Small intestine (tissue), 16 donors: ENCODE measurements at places on chromosomes 2 and 18.

GRCh38 chr2:17614174-17614930 lies 73.9 kb downstream of the VSNL1 start:
- DNase-seq = no peak
- no peaks in the 10 kb centered on the region for H3K4me1 ChIP-seq
- H3K27me3 ChIP-seq = no peaks in the 10 kb centered on the region
- H3K27ac ChIP-seq = no peak overlapping the region

GRCh38 chr18:67266246-67267237 lies 250.0 kb downstream of the DSEL start:
- no peak overlapping the region for H3K27ac ChIP-seq
- H3K36me3 ChIP-seq = no peaks in the 10 kb centered on the region
- no peaks in the 10 kb centered on the region for H3K27me3 ChIP-seq
- no peak for DNase-seq

- H3K27ac ChIP-seq = no peak overlapping the region
- no peak overlapping the region for H3K4me3 ChIP-seq
- no peak for DNase-seq
- no peaks in the 10 kb centered on the region for H3K36me3 ChIP-seq
- H3K27me3 ChIP-seq = peaks cover 2% of the 10 kb centered on the region
- H3K4me1 ChIP-seq = no peaks in the 10 kb centered on the region
These were observed 13.0 kb downstream of the AQP12A start for GRCh38 chr2:240704651-240705050.

GRCh38 chr2:203894262-203894661 lies 26.7 kb downstream of the CTLA4 start:
- H3K36me3 ChIP-seq = no peaks in the 10 kb centered on the region
- H3K27me3 ChIP-seq = no peaks in the 10 kb centered on the region
- H3K4me1 ChIP-seq = no peaks in the 10 kb centered on the region
- no peak overlapping the region for H3K27ac ChIP-seq
- H3K4me3 ChIP-seq = no peak overlapping the region
- no peak for DNase-seq

- no peaks in the 10 kb centered on the region for H3K27me3 ChIP-seq
- no peaks in the 10 kb centered on the region for H3K4me1 ChIP-seq
- DNase-seq = peak; percentile 3
- H3K36me3 ChIP-seq = no peaks in the 10 kb centered on the region
- H3K27ac ChIP-seq = no peak overlapping the region
- H3K4me3 ChIP-seq = no peak overlapping the region
These were observed 38.7 kb upstream of the SERTAD2 start for GRCh38 chr2:64692401-64692800.

GRCh38 chr2:71891155-71891554 lies 256.5 kb downstream of the CYP26B1 start:
- no peaks in the 10 kb centered on the region for H3K36me3 ChIP-seq
- no peak overlapping the region for H3K27ac ChIP-seq
- no peaks in the 10 kb centered on the region for H3K4me1 ChIP-seq
- H3K4me3 ChIP-seq = no peak overlapping the region

- H3K4me1 ChIP-seq = no peaks in the 10 kb centered on the region
- DNase-seq = peak; percentile 6
- H3K27me3 ChIP-seq = no peaks in the 10 kb centered on the region
- H3K4me3 ChIP-seq = no peak overlapping the region
- H3K27ac ChIP-seq = no peak overlapping the region
These were observed 941.1 kb upstream of the FANCL start for GRCh38 chr2:59182249-59182648.

DNA sequence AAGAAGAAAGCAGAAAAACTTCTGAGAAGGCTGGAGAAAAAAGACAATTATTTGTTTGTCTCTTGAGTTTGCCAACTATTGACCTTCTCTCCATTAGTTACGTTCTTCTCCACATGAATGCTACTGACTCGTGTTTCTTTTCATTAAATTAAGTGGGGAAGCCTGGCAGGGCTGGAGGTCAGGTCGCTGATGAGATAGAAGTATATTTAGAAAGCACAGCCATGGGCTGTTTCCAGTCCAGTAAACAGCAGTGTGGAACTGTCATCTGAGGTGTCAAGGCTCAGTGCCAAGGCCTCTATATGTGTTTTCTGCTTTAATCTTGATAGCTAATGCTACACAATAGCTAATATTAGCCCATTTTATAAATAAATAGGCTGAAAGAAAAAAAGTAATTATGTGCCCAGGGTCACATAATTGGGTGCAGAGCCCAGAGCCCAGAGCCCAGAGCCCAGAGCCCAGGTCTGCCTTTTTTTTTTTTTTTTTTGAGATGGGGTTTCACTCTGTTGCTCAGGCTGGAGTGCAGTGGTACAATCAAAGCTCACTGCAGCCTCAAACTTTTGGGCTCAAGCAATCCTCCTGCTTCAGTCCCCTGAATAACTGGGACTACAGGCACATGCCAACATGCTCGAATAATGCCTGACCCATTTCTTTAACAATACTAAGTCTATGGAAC lies 6.3 kb downstream of the MSGN1 start:
- no peaks in the 10 kb centered on the region for H3K36me3 ChIP-seq
- no peak overlapping the region for H3K27ac ChIP-seq
- H3K27me3 ChIP-seq = peaks cover 3% of the 10 kb centered on the region
- no peak overlapping the region for H3K4me3 ChIP-seq
- H3K4me1 ChIP-seq = no peaks in the 10 kb centered on the region

DNA sequence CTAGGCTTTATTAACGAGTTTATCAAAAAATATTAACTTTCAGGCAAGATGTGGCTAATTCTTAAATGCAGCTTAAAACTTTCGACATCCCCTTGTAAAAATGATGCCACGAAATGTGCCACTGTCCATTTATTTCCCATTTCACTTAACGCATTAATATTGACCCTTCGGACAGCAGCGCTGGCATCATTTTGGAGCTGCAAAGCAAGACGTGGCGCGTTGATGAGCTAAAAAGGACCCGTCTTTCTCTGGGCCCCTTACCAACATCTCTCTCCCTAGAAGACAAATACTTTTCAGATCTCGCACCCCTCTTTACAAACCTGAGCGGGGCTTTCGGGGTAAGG lies 367.9 kb downstream of the MTX2 start:
- no peak overlapping the region for H3K27ac ChIP-seq
- peak overlapping the region; percentile 47 for H3K4me3 ChIP-seq
- H3K4me1 ChIP-seq = no peaks in the 10 kb centered on the region
- DNase-seq = no peak

DNA sequence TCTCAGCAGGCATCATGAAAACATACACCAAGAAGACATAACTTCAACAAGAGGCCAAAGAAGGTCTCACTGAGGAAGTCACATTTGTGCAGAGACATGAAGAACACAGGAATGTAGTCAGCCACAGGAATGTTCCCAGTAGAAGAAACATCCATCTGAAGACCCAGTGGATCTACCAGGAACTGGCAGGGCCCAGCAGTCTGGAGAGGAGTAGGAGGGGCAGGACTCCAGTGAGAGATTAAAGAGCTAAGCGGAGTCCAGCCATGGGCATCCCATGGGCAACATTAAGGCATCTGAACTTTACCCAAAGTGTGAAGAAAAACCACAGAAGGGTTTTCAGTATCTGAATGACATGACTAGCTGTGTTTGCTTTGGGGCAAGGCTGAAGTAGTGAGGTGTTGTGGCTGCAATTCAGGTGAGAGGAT lies 103.1 kb downstream of the UPP2 start:
- no peak for DNase-seq
- H3K36me3 ChIP-seq = no peaks in the 10 kb centered on the region
- peak overlapping the region; percentile 19 for H3K27ac ChIP-seq
- no peak overlapping the region for H3K4me3 ChIP-seq

DNA sequence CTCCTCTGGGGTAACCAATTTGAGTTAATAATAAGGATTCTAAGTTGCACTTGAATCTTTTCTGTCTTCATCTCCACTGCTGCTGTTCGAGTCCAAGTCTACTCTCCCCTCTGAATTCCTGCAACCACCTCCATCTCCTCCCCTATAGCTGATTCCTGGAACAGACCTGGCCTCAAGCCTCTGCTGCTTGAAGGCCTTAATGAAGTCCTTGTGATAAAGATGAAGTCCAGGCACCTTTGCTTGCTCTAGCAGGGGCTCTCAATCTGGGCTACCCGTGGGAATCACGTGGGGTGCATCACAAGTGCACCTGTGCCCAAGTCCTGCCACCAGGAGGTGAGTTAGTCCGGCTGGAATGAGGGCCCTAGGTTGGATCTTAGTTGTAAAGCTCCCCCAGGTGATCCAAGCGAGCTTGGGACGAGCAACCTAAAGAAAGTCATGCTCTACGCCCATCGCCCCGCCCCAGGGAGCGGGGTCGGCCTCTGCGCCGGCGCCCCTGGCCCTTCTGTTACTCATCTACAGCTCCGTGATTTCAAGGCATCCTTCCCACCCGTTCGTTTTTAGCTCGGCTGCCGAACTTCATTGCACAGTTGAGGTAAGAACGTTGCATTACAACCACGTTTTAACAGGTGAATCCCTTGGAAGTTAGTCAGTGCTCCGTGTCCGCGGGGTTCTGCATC lies 905 bp upstream of the IAH1 start:
- H3K36me3 ChIP-seq = peaks cover 2% of the 10 kb centered on the region
- H3K4me3 ChIP-seq = peak overlapping the region; percentile 73
- peak overlapping the region; percentile 94 for H3K27ac ChIP-seq

- H3K27ac ChIP-seq = no peak overlapping the region
- no peaks in the 10 kb centered on the region for H3K4me1 ChIP-seq
- no peaks in the 10 kb centered on the region for H3K27me3 ChIP-seq
- DNase-seq = no peak
- no peak overlapping the region for H3K4me3 ChIP-seq
- no peaks in the 10 kb centered on the region for H3K36me3 ChIP-seq
These were observed 299.5 kb downstream of the DSC3 start for GRCh38 chr18:30743033-30743432.

DNA sequence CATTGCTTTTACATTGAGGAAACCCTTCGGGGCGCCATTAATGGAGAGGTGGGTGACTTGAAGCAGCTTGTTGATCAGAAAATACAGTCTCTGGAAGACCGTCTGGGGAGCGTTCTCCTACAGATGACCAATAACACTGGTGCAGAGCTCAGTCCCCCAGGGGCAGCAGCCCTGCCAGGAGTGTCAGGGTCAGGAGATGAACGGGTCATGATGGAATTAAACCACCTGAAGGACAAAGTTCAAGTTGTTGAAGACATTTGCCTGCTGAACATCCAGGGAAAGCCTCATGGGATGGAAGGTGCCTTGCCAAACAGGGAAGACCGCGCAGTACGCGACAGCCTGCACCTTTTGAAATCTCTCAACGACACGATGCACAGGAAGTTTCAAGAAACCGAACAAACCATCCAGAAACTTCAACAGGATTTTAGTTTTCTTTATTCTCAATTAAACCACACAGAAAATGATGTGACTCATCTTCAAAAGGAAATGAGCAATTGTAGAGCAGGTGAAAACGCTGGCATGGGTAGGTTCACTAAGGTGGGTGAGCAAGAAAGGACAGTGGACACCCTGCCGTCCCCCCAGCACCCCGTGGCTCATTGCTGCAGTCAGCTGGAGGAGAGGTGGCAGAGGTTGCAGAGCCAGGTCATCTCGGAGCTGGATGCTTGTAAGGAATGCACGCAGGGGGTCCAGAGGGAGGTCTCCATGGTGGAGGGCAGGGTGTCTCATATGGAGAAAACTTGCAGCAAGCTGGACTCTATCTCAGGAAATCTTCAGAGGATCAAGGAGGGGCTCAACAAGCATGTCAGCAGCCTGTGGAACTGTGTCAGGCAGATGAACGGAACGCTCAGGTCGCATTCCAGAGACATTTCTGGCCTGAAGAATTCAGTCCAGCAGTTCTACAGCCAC lies 45.0 kb downstream of the EMILIN2 start:
- peaks cover 13% of the 10 kb centered on the region for H3K4me1 ChIP-seq
- DNase-seq = no peak
- no peaks in the 10 kb centered on the region for H3K36me3 ChIP-seq
- no peak overlapping the region for H3K4me3 ChIP-seq
- no peaks in the 10 kb centered on the region for H3K27me3 ChIP-seq

- peak overlapping the region; percentile 85 for H3K27ac ChIP-seq
- H3K4me1 ChIP-seq = no peaks in the 10 kb centered on the region
These were observed 737 bp upstream of the CYB5A start for GRCh38 chr18:74292541-74292858.

DNA sequence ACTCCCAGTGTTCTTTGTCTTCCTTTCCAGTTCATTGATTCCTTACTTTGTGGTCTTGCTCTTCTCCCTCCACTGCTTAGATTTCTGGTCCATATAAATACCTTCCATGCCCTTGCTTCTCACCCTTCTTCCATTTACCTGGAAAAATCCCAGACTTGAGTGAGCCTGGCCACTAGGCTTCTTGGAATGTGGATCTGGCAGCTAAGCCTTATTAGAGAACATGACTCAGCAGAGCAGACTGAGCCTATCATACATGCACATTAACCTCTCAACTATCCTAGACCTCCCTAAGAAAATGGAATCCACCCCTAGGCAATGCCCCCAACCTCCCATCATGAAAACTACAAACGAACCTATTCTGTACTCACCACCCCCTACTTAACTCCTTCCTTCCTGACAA lies 127.7 kb downstream of the RHBDD1 start:
- no peak for DNase-seq
- no peak overlapping the region for H3K4me3 ChIP-seq
- no peaks in the 10 kb centered on the region for H3K36me3 ChIP-seq
- no peaks in the 10 kb centered on the region for H3K4me1 ChIP-seq

- no peak overlapping the region for H3K4me3 ChIP-seq
- no peak for DNase-seq
- no peaks in the 10 kb centered on the region for H3K4me1 ChIP-seq
- no peaks in the 10 kb centered on the region for H3K27me3 ChIP-seq
These were observed 128.3 kb downstream of the PRPF40A start for GRCh38 chr2:152588998-152589397.

- no peaks in the 10 kb centered on the region for H3K36me3 ChIP-seq
- no peak overlapping the region for H3K27ac ChIP-seq
- H3K4me3 ChIP-seq = no peak overlapping the region
- H3K4me1 ChIP-seq = no peaks in the 10 kb centered on the region
- no peak for DNase-seq
- H3K27me3 ChIP-seq = no peaks in the 10 kb centered on the region
These were observed 269.3 kb upstream of the EPC2 start for GRCh38 chr2:148375214-148375613.

DNA sequence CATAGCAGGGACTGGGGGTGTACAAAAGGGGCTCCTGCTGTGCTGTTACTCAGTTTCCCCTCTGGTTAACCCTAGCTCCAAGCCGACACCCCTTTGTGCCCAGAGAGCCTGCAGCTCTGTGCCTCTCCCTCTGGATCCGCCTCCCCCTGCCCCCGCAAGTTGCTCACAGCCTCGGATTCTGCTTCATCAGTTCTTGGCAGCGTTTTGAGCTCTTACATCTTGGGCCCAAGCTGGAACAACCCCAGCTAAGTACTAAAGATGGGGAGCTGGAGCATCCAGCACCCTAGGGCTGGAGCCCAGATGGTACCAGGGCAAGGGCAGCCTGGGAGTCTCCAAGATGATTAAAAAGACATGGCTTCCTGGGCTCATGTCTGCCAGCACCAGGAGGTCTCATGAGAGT lies 40.7 kb downstream of the POMC start:
- H3K4me1 ChIP-seq = no peaks in the 10 kb centered on the region
- DNase-seq = no peak
- H3K4me3 ChIP-seq = no peak overlapping the region
- no peak overlapping the region for H3K27ac ChIP-seq
- no peaks in the 10 kb centered on the region for H3K36me3 ChIP-seq
